ENCODE measurements at places on chromosomes 5 and 9. TPM values are rescaled to one million over a fixed set of nuclear protein-coding genes. Genes with fewer than 3 reads are reported as not detected.

DNA sequence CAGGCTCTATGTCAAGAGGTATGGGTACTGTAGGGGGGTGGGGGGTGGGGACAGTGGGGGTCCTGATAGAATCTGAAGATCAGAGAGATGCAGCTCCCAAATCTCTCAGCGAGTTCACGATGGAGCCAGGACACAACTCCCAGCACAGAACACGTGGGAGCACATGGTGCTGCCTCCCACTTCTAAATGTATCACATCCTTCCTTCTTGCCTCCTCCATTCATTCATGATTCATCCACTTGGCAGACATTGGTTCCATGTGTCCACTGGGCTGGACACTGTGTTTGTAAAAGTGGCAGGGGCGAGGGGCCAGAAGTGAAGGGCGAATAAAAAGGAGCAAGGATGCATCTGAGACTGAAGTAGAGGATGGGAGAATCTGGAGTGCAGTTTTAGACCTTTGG lies 33.9 kb downstream of the SH3TC2 start:
- no peak for DNase-seq

- DNase-seq: no peak
These were observed 60.3 kb downstream of the GCNT1 start for GRCh38 chr9:76519075-76519835.

Gene FOXD4L4
- not detected for polyA plus RNA-seq

DNA sequence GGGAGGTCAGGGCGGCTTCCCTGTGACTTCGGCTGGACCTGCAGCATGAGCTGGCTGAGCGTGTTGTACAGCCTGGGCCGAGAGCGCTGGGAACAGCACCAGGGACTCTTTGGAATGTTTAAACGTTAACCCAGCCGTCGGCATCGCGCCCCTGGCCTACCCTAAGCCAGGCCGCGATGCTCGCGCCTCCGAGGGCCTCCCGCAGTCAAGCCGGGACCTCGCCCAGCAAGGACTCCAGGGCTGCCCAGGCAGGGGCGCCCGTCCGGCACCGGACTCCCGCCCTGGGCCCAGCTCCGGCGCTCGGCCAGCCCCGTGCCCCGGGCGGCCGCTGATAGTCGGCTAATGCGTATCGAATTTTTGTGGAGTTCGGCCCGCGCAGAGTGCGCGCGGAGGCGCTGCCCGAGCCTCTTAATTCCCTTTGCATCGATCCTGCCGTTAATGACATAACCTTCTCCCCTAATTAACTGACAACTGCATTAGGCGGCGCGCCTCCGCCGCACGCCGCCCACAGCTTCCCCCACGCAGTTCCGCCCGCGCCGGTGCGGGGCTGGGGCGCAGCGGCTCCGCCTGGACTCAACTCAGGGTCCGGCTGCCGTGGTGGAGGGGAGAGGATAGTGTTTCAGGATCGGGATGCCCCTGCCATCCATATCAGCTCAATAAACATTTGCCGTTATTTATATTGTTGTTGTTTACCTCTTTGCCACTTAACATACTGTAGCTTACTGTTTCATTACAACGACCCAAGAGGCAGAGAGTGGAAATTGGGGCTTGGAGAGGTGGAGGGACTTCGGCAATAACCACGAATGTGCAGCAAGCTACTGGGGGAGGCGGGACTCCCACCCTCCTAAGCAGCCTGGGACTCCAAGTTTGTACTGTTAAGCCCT lies 28.8 kb upstream of the CDC23 start:
- DNase-seq: no peak

DNA sequence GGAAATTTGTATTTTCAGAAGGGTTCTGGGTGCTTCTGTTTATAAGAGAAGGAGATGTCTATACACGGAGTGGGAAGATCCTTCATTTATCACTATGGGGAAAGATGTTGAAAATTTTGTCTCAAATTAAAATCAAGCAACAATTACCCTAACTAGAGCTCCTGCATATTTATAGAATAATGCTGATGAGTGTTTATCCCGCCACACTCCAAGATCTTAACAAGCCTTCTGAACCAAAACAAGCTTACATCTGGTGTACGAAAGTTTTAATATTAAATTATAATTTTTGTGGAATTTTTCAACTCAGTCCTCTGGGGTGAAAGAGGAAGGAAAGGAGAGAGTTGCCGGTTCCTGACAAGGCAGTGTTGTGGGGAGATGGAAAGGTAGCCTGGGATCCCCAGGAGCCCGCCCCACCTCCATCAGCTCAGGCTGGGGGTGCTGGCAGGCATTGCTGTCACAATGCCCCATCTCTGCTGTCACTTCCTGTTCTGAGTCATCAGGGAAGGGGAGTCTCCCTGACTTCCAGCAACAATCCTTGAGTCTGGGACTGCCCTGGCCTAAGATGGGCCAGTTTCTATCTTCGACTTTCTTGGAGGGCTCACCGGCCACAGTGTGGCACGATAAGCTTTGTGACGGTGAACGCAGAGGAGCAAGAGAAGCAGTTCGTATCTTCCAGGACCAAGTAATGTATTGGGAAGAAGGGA lies 64.5 kb downstream of the ERAP1 start:
- DNase-seq: no peak

- no peak for DNase-seq
These were observed 60.1 kb downstream of the GTF3C4 start for GRCh38 chr9:132730054-132731033.

DNA sequence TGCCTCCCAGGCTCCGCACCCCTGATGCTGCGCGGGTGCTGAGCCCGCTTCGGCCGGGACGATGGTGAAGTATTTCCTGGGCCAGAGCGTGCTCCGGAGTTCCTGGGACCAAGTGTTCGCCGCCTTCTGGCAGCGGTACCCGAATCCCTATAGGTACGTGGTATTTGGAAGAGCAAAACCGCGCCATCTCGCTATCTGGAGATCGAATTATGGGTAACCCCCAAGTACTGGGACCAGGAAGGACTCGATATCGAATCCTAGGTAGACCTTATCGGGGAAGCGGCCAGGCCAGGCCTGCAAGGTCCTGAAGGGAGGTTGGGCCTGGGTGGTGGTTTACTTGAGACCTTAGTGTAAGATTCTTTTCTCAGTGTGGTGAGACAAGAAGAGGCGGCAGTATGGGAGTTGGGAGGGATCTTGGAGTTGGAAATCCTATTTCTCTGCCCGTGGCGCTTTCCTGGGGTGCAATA lies 359 bp downstream of the PRELID1 start:
- DNase-seq: no peak

Gene PCDHGB5
- polyA plus RNA-seq: 4.1 TPM

GRCh38 chr9:89766991-89767390 lies 162.2 kb downstream of the GADD45G start:
- no peak for DNase-seq

- DNase-seq: no peak
These were observed 64.9 kb downstream of the SUSD1 start for GRCh38 chr9:112110094-112110776.

DNA sequence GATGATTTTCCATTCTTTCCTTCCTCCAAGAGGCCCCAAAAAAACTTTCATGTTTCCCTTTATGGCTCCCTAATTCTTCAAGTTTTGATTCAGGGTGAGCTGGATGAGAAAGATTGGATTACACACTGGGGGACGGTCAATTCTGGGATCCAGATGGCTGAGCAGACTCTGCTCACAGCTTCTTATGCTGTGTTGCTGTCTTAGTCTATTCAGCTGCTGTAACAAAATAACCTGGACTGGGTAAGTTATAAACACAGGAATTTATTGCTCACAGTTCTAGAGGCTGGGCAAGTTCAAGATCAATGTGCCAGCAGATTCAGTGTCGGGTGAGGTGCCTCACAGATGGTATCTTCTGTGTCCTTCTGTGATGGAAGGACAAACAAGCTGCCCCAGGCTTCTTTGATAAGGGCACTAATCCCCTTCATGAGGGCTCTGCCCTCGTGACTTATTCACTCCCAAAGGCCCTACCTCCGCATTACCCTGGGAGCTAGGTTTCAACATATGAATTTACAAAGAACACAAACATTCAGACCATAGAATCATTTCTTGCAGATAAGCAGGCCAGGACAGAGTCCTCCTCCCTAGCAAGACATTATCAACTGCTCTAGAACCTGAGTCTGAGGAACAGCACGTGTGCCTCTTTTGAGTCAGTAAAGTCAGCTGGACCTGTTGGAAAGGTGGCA lies 23.1 kb upstream of the SMAD5 start:
- DNase-seq: no peak

All from hindlimb muscle (tissue), 1 donor.